ENCODE measurements at places on chromosomes 6 and 20.

DNA sequence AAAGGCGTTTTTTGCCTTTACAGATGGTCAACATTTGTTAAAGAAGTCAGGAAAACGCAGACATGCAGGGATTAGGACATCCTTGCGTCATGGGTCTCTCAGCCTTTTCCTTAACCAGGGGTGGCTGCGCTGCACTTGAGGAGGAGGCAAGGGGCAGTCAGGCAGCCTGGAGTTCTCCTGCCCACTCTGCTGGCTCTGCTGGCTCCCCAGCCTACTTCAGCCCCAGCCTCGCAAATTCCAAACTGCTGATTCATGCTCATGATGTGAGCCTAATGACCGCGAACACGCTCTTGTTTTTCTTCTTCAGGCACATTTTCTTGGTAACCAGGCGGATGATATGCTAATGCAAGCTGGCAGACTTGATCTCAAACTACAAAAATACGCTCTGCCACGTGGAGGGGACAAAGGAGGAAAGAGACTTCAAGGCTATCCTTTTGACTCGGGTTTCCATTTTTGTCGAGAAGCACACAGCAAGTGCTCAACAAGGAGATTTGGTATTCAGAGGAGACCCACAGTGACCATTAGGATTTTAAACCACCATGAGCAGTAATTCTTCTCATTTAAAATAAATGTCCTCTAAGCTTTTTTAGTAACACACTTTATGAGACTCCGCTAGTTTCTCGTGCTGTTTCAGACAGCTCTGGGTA is 290.3 kb upstream of the STXBP5 start:
- DNase-seq = peak; percentile 43

DNA sequence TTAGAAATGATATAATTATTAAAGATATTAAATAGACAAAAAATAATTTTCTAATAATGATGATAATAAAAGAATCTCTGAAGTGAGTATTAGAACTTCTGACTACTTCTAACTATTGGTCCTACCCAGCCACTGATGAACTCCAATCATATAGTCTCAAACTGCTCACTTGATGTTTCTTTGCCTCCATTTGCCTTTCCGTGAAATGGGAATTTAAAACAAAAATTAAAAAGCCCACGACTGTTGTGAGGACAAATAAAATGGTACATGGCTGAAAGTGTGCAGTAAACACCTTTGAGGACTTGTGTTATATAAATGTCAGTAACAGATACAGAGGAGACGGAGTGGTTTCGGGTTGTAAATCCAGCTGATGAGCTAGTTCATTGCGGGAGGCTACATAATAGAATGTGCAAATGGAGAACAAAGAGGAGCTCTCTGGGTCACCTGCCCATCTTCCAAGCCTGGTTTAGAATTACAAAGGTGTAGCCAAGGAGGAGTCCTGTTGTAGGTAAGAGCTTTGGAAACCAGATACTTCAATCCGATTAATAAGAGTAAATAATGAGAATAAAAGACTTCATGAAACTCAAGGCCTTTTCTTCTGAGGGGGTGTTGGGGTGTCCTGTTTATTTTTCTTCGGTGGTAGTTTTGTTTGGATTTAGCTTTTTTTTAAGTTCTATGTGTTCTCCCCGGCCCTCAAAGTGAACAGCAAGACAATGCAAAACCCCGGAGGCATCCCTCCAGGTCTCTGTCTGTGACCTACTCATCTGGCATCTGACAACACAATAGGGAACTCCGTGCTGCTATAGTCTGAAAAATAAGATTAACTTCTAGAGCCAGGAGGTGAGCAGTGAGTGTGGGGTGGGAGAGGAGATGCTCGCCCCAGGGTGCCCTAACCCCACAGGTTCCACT is 4.4 kb upstream of the PXDC1 start:
- no peak for DNase-seq

DNA sequence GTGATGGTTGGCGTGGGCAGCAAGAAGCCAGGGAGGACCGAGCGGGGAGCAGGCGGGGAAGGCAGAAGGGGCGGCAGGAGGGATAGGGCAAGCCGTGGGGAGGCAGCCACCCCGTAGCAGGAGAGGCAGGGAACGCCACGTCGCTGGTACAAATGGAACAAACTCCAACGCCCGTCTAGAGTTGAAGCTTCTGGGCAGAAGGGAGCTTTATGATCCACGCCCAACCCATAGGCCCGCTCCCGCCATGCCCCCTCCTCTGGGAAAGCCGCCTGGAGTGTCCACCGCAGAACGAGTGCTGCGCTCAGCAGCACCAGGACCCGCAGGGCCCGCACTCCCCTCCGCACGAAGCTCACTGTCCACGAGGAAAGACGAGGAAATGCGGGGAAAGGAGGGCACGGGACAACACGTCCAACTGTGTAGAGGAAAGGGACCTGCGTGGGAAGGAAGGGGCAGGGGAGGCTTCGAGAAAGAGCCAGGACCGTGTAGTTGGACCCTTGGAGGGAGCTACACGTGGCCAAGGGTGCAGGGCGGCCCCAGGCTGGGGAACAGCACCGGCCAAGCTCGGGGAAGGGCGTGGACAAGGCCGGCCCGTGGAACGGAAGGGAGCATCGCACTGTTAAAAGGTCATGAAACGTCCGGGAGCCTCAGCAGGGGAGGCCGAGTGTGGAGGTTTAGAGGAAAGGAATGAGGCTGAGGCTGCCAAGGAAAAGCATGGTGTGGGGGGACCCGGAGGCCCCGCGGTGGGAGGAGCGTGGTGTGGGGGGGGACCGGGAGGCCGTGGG is 204.0 kb downstream of the DLL1 start:
- DNase-seq = no peak

DNA sequence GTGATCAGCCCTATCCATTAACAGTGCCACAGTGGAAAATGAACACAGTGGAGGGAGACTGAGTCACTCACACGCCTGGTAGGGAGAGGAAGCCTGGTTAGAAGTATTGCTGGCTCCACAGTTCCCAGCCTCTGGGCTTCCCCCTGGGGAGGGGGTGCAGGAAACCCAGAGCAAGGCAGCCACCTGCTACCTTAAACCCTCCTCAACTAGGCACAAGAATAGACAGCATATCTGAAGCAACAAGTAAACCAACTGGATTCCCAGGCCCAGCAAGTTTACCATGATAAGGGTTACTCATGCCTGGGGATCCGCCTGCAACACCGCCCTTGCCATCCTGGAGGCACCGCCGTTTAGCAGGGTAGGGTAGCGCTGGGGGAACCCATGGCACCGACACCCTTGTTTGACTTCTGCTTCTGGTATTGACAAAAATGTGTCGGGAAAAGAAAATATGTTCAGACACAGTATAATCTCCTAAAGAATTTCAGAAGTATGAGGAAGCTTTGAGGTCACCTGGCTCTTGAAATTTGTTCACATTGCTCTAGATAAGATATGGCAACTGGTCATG is 38.3 kb downstream of the SLC22A23 start:
- DNase-seq = no peak

- DNase-seq = no peak
Observed at GRCh38 chr6:25232479-25232878, 46.7 kb upstream of the CARMIL1 start.

DNA sequence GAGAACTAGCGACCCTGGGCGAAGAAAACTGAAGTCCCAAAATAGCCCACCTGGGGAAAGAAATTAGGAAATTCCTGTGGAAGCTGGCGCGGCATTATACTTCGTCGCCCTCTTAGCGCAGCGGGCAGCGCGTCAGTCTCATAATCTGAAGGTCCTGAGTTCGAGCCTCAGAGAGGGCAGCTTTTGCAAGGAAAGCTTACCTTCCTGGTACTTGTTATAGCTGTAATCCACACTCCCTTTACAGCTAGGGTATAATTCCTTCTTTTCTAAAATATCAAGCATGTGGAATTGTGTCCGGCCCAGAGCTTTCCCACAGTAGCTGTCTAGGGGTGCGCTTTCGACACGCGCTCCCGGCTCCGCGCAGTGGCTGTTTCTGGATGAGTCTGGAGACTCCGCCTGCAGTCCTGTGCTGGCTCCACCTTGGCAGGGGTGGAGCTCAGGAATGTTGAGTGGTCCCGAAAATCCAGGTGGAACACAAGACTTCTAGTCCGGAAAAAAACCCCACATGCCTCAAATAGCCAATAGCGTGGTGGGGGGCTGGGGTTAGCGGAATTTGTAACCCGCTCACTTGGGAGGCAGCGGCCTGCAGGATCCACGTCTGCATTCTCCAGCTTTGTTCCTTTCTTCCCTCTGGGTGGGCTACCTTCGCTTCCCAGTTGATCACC is 83.7 kb upstream of the ZNF322 start:
- peak; percentile 63 for DNase-seq

- DNase-seq = no peak
Observed at GRCh38 chr6:119480961-119481497, 131.5 kb upstream of the MAN1A1 start.

GRCh38 chr6:13679996-13680395 is 31.6 kb downstream of the RANBP9 start:
- DNase-seq = no peak

DNA sequence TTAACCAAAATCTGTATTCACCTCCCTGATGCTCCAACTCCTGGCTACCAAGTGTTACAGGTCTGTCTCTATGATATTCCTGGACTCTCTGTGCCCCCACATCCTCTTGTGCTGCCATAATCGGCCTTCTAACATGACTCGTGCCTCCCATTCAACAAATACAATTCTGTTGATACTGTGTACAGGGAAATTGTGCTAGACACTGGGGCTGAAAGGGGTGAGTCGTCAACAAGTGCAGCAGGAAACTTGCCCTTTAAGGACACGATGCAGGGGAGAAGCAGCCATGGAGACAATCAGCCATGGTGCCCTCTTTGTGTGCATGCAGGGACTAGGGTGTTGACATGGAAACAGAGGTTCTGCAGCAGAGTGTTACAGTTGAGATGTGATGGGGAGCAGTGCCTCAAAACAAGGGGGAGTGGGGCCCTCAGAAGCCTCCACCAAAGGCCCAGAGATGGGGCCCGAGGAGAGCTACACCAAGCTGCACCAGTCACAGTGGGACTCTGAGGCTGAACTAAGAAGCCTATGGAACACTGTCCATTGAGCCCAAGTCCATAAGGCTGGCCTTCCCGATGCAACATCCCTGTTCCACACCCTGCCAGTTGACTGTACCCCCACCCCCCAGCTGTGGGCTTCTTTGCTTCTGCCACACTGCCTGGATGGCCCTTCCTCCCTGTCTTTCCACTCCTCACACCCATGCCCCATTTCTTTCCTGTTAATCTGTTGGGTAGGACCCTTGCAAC is 3.1 kb downstream of the PCED1A start:
- no peak for DNase-seq

DNA sequence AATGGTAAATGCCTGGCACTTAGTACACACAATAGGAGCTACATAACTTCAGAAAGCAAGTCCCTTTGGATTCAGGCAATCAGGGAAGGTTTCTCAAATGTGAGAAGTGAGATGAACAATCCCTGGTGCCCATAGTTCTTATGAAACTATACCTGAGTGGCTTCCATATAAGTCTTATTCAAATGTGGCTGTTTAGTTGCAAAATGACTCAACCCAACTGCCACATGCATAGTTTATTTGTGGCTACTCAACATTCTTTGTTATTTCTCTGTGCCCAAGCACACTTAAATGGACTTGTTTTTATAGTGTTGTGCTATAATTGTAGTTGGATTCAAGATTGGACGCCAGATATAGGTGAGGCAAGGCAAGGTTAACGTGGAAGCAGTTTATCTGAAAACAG is 93.7 kb upstream of the ATXN1 start:
- peak; percentile 53 for DNase-seq

DNA sequence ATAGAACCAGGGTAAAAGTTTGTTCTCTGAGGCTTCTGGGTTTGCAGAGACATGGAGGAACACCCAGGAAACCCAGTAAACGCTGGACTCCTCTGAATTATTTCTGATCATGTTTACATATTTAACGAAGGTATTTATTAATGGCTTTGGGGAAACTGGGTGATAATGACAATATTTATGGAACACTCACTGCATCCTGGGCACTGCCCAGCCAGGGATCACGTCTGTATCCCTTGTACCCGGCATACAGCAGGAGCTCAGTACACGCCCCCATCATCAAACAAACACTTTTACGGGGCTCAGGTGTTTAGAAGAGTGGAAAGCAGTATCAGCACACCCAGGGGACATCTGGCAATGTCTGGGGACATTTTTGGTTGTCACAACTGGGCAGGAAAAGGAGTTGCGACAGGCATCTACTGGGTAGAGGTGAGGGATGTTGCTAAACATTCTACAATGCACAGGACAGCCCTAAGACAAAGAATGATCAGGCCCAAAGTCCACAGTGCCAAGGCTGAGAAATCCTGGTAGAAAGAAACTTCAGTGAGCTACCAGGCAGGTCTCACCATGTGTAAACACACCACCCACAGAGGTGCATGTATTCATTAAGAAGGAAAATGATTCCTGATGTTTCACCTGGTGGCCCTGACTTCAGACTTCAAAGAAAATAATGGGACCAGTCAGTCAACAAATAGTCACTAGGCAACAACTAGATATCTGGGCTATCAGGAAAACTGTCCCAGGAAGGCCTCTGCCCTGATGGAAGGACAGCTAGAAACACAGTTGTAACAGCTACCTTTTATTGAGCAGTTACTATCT is 35.3 kb downstream of the ZMYND8 start:
- no peak for DNase-seq

DNA sequence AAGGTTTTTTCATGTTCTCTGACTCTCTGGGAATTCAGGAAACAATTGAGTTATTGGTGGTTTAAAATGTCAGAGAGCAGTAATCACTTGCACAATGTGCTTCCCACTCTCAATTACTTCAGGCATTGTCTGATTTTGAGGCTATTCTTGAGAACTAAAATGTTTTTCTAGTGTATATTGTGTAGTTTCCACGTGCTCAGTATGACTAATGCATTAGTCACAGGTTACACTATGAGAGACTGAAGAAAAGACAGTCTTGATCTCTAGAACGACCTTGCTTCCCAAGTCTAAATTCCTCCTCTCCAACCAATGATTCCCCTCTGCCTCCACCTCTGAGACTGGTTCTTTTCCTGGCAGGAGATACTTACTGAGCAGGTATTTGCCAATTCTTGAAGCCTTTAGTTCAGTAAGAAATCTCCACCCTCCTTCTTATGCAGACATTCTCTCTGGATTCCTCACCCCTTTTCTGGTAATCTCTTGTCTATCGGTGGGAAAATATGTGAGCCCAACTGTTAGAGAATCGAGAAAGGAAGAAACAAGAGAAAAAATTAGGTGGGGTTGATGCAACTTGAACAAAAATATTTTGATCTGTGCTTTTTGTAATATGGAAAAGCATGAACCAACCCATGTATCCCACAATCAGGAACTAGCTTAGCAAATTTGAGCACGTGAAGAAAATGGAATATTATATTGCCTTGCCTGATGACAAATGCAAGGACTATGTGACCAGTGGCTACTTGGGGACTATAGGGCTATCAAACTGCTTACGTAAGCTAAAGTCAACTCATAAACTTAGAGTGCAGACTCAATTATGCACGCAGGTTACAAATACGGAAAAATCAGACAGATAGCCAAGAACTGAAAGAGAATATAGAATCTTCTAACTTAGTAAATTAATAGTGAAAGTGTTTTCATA is 61.1 kb upstream of the SLC22A16 start:
- DNase-seq = peak; percentile 55

- peak; percentile 58 for DNase-seq
Observed at GRCh38 chr6:118283766-118284165, 264.3 kb upstream of the PLN start.

DNA sequence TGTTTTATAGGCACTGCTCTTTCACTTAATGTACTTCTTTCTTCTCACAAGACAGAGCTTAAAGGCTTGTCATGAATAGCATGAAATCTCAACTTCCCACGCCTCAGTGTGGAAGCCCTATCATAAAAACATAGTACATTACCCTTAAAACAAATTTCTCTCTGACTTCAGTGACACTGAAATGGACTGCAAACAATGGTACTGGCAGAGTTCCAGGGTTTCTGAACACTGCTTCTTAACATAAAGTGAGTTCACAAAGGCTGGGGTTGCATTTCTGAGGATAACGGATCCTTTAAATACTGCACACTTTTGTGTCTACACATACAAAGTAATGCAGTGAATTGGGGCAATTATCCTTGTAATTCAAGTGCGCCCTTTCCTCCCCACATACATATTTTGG is 32.3 kb upstream of the PLEKHG1 start:
- no peak for DNase-seq
